ENCODE measurements at places on chromosomes 2 and 18.

DNA sequence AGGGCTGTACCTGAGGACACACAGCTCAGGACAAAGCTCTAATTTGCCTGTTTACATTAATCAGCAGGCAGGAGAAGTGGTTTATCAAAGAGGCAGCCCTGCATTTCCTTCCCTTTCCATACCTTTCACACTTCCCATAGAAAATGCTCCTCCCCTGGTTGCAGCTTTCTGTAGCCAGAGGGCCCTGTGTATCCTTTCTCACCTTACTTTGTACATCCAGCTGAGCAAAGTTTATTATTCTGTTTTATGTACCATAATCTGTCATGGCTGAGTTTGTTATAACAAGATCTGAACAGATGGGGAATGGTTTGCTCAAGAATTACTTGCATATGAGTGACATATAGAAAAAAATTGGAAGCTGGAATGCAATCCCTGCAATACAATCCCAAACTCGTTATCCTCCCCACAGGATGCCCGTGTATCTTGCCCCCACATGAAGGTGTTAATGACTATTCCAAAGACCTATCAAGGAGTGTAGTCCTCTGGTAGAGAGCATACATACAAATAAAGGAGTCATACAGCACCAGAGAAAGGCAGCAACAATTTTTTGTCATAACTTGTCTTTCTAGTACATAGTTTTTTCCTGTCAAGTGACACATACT, 1025.8 kb upstream of the KLHL29 start:
- DNase-seq = no peak

DNA sequence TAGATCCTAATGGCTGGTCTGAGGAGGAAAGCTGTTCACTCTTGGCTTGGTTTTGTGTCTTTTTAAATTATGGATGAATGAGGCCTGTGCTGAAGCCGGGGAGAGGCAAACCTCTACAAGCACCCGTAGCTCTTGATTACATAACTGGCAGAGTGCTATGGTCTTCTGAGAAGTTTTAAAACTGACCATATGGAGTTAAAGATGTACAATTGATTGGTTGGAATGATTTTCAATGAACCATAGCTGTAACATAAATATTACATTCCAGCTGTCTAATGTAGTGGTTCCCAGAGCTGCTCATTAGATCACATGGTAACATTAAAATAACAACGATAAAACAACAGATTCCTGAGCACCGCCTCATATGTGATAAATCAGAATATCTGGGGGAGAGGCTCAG, 71.1 kb upstream of the MAP4K3 start:
- DNase-seq = no peak

DNA sequence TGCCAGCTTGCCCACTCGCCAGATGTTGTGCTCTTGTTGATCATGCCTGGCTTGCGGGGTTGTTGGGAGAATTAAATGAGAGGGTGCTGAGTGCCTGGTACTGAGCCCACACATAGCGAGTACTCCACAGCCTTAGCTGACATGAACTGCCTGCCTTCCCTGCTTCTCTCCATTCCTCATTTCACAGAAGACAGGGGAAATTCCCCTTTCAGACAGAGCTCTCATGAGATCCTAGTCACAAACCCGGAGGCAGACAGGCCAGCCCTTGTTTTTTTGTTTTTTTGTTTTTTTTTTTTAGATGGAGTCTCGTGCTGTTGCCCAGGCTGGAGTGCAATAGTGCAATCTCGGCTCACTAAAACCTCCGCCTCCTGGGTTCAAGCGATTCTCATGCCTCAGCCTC, 17.1 kb upstream of the DNMT3A start:
- no peak for DNase-seq

GRCh38 chr2:207603486-207603885, 21.7 kb downstream of the METTL21A start:
- DNase-seq = no peak

DNA sequence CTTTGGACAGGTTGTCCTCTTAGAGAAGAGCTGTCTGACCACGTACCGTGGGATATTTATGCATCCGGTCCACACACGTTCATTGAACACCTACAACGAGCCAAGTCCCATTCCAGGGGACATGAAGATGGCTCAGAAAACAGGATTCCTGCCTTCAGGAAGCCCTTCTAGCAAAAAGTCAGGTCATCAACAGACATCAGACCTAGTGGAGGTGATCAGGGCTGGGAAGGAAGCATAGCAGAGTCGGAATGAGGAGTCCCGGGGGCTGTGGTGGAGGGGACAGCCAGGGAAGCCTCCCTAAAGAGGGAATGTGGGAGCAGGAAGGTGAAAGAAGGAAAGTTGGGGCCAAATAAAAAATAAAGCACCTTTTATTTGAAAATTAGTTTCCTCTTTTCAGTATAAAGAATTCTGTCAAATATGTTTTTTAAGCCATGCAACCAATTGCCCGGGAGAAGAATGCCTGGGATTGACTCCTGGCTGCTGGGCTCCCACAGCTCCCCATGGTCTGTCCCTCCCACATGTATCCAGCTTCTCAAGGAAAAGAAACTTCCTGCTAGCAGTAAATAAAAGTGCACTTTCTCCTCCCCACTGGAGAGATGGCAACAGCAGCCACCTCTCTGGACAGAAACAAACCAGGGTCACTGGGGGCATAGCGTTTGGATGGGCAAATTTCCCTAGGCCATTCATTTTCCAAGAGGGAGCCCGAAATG, 144.8 kb downstream of the SMAD7 start:
- no peak for DNase-seq

DNA sequence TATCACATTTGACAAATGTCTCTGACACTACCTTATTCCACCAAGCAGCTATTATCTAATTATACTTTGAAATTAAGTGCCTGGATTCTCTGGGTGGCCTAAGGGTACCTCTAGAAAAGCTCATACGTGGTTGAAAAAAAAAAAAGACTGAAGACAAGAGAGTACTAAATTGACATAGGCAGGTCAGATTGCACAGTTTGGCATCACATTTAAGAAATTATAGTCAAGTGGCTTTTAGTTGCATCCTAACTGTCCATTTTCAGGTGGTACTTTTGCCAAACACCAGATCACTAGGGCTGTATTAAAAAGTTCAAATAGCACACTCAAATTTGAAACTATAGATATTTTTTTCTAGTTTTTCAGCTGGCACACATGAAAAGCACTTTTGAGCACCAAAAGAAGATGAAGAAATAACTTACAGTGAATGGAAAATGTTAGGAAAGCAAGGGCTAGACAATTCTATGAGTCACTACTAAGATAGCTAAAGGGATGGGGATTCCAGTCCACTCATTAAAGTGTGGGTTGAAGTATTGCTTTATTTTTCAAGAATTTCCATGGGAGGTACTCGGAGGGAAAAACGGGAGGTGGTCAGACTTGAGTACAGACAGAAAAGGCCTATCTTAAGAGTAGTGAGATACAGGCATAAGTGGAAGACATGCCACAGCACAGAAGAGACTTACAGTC, 106.5 kb upstream of the COL5A2 start:
- no peak for DNase-seq

DNA sequence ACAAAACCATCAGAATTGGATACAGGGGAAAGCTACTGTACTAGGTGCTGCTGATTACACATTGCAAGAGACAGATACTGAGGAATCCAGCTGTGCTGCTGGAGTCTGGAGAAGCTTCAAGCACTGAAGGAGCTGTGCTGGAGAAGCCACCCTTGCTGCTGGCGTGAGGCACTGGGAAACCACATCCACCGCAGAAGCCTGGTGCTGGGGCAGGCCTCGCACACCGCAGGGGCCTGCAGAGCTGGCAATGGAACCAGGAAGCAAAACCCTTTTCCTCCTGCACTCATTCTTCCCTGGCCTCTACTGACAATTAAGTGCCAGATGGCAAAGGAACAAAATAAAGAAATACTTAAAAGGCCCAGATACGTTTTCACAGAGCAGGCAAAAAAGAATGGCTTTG, 94.4 kb upstream of the MSH6 start:
- DNase-seq = no peak

GRCh38 chr18:46436621-46437020, 220.4 kb downstream of the LOXHD1 start:
- DNase-seq = no peak

GRCh38 chr2:239561446-239562001, 160.7 kb upstream of the HDAC4 start:
- no peak for DNase-seq

DNA sequence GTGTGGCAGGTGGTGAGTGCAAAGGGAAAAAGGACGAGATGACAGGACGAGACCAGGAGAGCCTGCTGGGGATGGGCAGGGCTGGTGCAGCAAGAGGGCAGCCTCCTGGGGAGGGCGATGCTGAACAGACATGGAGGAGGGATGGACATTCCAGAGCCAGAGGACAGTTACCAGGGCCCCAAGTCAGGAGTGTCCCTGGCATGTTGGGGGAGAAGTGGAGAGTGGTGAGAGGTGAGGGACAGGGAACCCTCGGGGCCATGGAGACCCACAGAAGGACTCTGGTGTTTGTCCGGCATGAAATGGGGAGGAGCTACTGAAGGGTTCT, 19.0 kb downstream of the MTERF4 start:
- DNase-seq = no peak

DNA sequence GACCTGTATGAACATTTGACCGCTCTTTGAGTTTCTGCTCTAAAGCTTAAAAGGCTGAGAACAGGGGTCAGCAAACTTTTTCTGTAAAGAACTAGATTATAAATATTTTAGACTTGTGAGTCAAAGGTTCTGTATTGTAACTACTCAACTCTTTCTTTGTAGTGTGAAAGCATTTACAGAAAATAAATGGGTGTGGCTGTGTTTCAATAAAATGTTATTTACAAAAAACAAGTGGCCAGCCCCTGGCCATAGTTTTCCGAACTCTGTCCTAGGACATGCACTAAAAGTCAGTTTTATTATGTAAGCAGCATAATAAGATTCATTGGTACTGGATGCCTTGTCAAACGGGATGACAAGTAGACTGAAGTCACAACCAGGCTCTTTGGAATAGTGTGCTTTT, 434.9 kb downstream of the ZEB2 start:
- DNase-seq = no peak

DNA sequence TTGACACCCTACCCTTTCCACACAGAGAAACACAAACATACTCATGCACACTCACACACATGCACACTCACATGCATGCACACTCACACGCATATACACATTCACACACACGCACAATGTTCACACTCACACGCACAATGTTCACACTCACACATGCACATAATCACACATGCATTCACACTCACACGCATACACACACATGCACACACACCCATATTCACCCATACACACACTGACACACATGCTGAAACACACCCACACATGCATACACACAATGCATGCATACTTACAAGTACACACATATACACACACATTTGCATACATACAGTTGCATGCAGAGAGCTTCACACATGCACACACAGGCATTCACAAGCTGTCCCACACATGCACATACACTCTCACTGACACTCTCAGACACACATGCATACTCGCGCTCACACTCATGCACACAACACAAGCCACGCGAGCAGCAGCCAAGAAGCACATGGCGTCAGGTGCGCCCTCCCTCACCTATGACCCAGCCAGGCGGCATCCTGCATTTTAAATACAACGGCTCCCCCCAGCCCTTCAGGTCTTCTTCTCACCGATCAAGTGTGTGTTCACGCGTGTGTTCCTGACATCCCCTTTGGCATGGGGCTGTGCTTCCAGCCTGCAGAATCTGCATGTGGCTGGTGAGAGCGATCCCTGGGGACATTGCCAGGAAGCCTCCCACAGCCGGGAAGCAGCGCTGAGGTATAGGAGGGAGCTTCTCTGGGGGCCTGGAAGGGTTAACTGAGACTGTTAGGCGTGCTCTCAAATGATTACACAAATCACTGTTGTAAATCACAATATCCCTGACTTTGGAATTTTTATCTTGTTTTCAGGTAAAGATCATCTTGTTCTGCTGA, 195.1 kb downstream of the RTP5 start:
- DNase-seq = no peak

DNA sequence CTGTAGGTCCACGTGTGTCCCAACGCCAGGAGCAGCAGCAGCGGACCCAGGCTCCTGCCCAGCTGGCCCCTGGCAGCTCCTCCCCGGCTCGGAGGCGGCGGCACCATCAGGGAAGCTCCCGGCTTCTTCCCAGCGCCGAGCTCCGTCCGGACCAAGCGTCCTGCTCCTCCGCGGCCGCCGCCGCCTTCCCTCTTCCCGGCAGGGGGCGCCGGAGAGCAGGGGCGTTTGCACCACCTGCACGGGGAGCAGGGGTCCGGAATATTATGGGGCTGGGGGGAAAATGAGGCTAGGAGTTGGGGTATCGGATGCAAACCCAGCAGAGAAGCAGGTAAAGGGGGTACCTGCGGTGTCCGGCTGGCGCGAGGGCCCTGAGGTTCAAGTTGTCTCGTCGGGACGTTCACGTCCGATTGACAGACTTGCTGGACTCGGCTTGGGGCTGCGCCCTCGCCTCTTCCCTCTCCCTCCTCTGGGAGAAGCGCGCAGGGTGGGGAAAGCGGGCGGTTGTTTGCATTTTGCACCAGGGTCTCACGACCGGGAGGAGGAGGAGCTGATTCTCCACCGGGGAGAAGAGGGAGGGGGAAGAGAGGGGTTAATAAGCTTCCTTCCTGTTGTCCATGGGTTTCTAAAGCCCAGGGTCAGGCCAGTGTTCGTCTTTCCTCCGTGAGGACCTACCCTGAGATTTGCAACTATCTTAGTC, at the start of gene CCBE1:
TSS of gene CCBE1 (minus strand) at position 188 of the 697 bp plus-strand sequence.
- no peak for DNase-seq

DNA sequence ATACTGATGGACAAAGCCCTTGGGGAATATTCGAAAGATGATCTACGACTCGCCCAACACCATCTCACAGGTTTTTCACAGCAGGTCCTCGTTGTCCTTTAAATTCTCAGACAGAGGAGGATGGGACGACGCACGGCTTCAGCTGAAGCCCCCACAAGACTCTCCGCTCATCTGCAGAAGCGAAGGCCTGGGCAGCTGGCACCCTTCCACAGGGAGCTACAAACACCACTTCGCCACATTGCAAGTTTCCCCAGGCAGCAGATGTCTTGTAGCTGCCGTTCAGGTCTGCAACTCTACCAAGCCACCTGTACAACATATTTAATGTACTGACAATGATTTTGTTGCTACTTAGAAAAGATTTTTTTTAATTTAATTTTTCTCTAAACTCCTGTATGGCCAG, 642.9 kb downstream of the ZEB2 start:
- no peak for DNase-seq

DNA sequence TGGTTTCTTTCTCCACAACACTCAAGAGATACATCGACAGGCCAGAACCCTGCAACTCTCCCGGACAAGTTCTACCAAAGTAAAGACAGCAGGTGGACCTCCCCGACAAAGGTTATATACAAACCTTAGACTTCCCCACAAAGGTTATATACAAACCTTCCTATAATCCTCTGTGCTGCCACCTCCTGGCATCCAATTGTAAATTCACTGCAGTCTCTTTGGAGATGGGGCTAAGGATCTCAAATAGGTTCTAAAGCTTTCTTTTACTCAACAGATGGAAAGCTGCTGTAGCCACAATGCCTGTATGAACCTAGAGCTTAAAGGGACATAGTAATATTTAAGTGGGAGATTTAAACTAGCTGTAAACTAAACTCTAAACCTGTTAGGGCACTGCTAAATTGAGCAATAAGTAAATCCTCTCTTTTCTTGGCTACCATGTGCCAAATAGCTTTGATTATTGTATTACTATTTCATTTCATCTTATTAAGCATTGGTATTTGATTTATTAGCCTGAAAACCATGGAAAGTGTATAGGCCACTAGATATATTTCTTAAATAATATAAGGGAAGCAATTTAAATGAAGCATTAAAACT, 9.8 kb upstream of the MREG start:
- DNase-seq = no peak

GRCh38 chr18:45621061-45621511, 5.8 kb downstream of the SLC14A2 start:
- DNase-seq = no peak

- no peak for DNase-seq
Measured at GRCh38 chr18:7577706-7578105, 10.6 kb downstream of the PTPRM start.

GRCh38 chr2:55837073-55837472, 86.5 kb downstream of the EFEMP1 start:
- no peak for DNase-seq
